ENCODE measurements at places on chromosomes 7 and 10.

DNA sequence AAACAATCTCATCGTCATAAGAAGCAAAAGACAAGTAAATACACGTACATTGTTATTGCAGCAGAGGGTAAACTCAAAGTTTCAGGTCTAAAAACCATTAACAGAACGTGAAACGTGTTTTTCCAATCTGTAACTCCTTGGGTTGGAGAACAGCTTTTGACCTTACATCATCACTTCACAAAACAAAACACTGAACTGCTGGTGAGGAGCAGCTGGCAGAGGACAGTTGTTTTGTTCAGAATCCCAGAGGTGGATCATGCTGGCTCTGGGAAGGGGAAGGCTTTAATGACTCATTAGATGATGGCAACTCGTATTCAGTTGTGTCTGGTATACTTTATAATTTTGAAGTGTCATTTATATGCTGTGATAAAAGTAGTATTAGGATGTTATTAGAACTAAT lies 923.0 kb upstream of the CELF2 start:
- no peak for DNase-seq

DNA sequence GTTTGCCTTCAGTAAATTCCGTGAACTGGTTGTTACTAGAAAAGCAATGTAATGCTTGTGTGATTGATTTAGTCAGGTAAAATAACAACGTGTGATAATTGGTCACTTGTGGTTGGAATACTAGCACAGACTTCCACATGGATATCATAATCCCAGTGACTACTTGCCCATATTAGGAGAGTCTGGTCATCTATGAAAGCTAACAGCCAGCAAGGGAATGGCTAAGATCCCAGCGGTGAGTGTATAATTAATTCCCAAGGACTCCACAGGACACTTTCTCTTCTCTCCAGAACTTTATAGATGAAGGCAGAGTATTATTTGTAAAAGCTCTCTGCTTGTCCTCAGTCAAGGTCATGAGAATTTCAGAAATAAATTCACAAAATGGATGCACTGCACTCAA lies 662.6 kb upstream of the TEX47 start:
- DNase-seq, result no peak

- DNase-seq, result no peak
Observed at GRCh38 chr7:54180796-54181195, 361.4 kb upstream of the VSTM2A start.

- DNase-seq, result no peak
Observed at GRCh38 chr10:4685904-4686643, 139.9 kb upstream of the AKR1E2 start.

DNA sequence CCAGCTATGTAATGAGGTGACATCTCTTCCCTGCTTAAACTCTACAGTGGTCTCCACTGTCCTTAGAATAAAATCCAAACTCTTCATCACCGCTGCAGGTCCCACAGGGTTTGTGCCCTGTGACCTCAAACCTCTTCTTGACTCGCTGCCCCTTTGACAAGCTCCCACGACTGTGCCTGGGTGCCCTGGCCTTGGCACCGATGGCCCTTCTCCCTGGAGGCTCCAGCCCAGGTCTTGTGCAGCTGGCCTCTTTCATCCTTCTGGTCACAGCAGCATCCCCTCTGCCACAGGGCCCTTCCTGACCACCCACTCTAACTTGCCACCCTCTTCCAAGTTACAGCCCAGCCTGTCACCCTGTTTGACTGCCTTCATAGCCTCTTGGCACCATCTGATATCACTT lies 108.2 kb downstream of the DLG5 start:
- DNase-seq, result no peak

GRCh38 chr10:117542706-117543224 lies at the start of gene EMX2:
TSS of gene EMX2 (plus strand) at chr10:117542746. CDS start at chr10:117543268, 522 bp downstream.
- no peak for DNase-seq

DNA sequence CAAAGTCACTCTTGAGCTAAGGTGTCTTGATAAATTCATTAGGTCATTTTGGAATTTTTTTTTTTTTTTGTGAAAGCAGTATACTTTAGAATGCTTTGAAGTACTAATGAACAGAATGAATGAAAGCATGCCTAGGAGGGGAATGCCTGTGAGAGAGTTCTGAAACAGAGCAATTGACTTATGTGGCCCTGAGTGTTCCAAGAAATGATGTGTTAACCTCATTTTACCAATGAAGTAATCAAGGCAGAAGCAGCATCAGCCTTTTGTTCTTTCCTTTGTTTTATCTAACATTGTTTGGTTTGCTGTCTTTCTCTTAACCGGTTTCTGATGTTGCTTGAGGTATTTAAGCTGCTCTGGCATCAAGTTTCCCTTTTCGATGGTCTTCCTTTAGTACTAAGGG lies 154.6 kb upstream of the HGF start:
- no peak for DNase-seq

DNA sequence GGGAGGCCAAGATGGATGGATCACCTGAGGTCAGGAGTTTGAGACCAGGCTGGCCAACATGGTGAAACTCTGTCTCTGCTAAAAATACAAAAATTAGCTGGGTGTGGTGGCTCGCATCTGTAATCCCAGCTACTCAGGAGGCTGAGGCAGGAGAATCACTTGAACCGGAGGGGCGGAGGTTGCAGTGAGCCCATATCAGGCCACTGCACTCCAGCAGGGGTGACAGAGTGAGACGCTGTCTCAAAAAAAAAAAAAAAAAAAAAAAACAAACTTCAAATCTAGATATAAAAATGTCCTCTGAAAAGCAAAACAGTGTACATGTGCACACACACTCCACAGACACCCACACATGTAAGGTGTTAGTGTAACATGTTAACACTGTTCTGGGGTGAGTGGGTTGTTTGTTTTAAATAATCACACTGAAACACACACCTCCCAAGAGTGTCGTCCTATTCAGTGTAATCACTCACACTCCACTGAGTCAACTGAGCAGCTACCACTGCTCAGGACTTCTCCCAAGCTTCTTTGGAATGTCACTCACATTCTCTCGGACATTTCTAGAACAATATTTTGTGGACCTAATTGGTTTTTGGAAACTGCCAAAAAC lies 12.8 kb upstream of the RGS10 start:
- DNase-seq, result no peak

DNA sequence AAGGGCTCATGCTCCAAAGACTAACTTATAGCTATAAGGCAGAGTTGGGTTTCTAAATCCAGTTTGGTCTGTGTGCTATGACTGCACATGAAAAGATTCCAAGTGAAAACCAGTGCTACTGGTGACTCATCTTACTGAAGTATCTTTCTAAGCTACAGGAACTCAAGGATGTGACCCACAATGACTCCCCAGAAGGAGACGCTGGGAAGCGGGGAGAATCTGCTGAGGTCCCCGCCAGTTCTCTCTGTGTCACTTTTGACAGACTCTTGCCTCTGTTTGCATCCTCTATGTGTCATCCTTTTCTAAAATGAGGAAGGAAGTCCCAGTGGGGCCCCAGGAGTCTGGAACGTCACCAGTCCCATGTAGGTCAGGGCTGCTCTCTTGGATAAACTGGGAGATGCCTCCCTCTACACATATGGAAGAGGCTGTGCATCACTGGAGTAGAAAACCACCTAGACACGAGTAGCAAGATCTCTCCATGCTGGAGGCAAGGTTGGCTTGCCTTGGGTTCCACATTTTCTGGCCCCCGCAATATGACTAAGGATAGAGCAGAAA lies 28.8 kb upstream of the GPR26 start:
- DNase-seq, result no peak

DNA sequence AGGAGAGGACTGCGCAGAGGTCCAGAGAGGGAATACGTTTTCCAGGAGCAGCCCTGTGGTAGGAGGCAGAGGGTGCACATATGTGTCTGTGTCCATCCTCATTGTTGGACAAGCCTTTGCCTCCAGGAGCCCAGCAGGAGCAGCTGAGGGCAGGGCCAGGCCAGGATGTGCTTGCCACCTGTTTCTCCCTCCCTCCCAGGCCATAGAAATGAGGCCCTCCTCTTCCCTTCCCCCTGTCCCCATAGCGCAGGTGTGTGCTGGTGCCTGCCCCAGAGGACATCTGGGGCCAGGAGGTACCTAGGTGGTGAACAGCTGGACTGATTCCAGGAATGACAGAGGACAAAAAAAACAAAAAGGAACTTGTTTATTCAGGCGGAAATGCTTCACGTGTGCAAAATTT lies 10.5 kb upstream of the CXCL12 start:
- DNase-seq, result no peak

DNA sequence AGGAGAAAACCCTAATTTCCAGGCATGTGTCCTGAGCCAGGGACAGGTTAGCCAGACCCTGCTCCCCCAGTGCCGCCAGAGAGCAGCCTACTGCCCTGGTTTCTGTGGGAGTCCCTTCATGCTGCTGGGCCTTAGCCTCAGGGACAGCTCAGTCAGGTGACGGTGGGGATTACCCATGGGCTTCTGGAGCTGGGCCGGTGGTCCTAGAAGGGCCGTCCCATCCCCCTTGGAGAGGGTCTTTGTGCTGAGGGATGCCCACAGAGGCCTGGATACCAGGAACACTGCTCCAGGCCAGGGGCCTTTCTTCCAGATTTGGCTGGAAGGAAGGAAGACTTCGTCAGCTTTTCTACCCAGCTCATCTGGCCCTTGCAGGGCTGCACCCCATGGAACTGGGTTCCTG lies 71.4 kb upstream of the ZNF722 start:
- no peak for DNase-seq

DNA sequence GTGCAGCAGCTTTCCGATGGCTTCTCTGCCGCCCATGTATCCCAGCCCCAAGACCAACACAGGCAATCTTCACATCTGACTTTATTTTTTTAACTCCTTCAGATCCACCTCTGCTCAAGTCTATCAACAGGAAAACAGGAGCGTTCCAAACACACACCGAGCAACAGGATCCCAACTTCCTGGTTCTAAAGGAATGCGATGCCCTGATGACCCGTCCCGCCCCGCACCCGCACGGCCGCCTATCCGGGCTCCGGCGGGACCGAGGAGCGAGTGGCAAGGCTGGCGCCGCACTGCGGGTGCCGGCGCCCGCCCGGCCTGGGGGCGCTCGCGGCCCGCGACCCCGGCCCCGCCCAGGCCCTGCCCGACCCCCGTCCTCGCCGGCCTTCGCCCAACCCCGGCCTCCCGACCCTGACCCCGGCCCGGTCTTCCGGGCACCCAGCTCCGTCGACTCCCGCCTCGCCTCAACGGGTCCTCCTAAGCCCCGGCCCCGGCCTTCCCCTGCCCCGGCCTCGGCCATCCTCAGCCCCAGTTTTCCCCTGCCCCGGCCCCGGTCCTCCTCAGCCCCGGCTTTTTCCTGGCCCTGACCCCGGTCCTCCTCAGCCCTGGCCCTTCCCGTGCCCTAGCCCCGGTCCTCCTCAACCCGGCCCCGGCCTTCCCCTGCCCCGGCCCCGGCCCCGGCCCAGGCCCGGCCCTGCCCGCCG lies 730 bp downstream of the LARP4B start:
- DNase-seq, result no peak

DNA sequence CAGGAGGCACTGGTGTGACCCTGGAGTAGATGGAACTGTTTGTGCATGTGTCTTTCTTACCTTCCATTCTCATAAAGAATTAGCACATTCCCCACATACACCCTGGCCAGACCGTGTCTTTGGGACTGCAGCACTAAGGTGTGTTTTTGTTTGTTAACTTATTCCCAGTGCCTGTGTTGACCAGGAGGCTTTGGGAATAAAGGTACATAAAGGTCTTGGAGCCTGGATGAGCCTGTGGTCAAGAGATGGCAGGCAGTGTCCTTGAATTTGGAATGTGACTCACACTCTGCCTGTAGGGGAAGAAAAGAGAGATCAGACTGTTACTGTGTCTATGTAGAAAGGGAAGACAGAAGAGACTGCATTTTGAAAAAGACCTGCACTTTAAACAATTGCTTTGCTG lies 137.6 kb downstream of the LYZL1 start:
- no peak for DNase-seq

- no peak for DNase-seq
Observed at GRCh38 chr7:40542982-40543741, 408.4 kb downstream of the SUGCT start.

- no peak for DNase-seq
Observed at GRCh38 chr10:131710142-131710861, 190.5 kb upstream of the PPP2R2D start.

GRCh38 chr7:137601642-137602041 lies 245.1 kb downstream of the DGKI start:
- DNase-seq, result no peak

DNA sequence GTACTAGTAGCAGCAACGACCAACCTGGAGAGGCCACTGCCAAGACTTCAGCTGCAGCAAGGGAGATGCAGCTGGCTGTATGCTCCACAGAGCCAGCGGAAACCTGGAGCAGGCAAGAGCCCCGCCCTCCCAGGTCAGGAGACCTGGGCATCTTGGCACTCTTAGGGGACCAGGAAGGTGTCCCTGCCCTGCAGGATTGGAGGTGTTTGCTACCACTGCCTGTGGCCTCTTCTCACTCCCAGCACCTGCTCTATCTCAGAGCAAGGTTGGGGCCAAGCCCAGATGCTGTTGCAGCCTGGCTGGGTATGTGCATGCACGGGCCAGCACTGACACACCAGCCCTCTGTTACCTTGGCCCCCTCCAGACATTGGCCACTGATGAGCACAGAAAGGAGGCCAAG lies 1512.8 kb downstream of the REEP3 start:
- no peak for DNase-seq

- DNase-seq, result no peak
Observed at GRCh38 chr7:115299397-115300037, 377.6 kb downstream of the MDFIC start.

GRCh38 chr7:40133561-40134427 lies 628 bp downstream of the MPLKIP start:
- DNase-seq, result no peak

DNA sequence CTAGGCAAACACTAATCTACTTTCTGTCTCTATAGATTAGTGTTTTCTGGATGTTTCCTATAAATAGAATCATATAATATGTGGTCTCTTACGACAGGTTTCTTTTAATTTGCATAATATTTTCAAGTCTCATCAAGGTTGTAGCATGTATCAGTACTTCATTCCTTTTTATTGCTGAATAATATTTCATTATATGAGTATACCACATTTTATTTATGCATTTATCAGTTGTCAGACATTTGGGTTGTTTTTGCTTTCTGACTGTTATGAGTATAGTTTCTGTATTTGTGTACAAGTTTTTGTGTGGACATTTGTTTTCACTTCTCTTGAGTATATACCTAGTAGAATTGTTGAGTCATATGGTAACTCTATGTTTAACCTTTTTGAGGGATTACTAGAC lies 48.2 kb downstream of the SHOC2 start:
- DNase-seq, result no peak

DNA sequence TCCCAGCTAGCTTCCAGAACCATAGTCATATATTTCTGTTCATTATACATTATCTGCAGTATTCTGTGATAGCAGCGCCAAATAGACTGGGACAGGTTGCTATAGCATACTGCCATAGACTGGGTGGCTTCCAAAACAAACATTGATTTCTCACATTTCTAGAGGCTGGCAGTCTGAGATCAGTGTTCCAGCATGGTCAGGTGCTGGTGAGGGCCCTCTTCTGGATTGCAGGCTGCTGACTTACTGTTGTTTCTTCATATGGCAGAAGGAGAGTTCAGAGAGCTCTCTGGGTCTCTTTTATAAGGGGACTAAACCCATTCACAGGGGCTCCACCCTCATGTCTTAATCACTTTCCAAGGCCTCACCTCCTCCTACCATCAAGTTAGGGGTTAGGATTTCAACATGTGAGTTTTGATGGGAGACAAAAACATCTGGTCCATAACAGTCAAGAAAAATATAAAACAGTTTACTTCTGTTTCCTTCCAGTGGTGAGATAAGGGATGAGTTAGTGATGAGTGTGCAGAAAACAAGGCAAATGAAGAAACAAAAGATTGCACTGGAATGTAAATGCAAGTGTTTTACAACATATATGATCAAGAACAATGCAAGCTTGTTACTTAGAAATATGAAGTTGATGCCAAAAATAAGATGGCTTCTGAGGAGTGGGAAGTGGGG lies 399.0 kb upstream of the C7orf33 start:
- DNase-seq, result no peak

GRCh38 chr7:82234457-82235049 lies 209.0 kb downstream of the CACNA2D1 start:
- no peak for DNase-seq

Measured in stimulated activated CD4-positive, alpha-beta T cell treated with anti-CD3 and anti-CD28 coated beads, Interleukin-1b, Interleukin-23, amount 100 ng/mL, for 24 hours (primary cell).